Neuronal stem cell (in vitro differentiated cells): ENCODE measurements at places on chromosomes 2 and 18.

GRCh38 chr2:133271105-133271504 lies 297.2 kb downstream of the NCKAP5 start:
- H3K27me3 ChIP-seq, result no peaks in the 10 kb centered on the region
- peaks cover under 1% of the 10 kb centered on the region for H3K4me1 ChIP-seq
- no peaks in the 10 kb centered on the region for H3K36me3 ChIP-seq
- no peak for DNase-seq

- no peaks in the 10 kb centered on the region for H3K36me3 ChIP-seq
- no peaks in the 10 kb centered on the region for H3K27me3 ChIP-seq
- peaks cover 6% of the 10 kb centered on the region for H3K4me1 ChIP-seq
Measured at GRCh38 chr2:212968284-212969081, 182.9 kb downstream of the IKZF2 start.

GRCh38 chr18:47882641-47883040 lies 47.8 kb downstream of the SMAD2 start:
- DNase-seq, result no peak
- H3K4me1 ChIP-seq, result no peaks in the 10 kb centered on the region
- H3K27ac ChIP-seq, result no peak overlapping the region
- peaks cover 8% of the 10 kb centered on the region for H3K36me3 ChIP-seq
- H3K27me3 ChIP-seq, result no peaks in the 10 kb centered on the region

- H3K27ac ChIP-seq, result no peak overlapping the region
- H3K4me1 ChIP-seq, result no peaks in the 10 kb centered on the region
- H3K36me3 ChIP-seq, result no peaks in the 10 kb centered on the region
- H3K27me3 ChIP-seq, result peaks cover 33% of the 10 kb centered on the region
- no peak for DNase-seq
Measured at GRCh38 chr2:10820978-10821695, 8.6 kb upstream of the PDIA6 start.
